Kidney (tissue), 22 donors: ENCODE measurements at places on chromosomes 1 and 21.

DNA sequence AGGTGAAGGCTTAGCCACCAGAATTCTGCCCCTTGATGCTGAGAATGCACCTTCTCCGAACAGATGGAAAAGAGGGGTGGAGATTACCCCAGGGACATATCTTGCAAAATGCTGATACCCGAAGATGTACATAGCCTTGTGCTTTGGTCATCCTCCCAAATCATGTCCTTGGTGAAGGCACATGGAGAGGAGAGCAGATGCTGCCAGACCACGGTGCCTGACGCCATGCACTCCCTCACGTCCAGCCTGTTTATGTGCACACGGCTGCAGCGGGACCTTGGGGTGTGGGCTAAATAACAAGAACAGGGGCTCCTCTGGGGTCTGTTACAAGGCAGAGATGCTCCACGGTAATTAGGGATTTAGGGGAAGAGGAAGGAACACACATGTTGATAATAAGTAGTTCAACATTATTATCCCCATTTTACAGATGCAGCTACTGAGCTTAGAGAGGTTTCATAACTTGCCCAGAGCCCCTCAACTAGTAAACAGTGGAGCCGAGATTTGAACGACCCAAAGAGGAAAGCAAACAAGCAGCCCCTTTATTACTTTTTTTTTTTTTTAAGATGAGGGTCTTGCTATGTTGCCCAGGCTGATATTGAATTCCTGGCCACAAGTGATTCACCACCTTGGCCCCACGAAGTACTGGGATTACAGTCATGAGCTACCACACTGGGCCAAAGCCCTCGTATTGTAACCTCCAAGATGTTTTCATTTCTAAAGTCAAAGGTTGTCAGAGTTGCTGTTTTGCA is 12.9 kb downstream of the EPHX1 start:
- peak; percentile 8 for DNase-seq

DNA sequence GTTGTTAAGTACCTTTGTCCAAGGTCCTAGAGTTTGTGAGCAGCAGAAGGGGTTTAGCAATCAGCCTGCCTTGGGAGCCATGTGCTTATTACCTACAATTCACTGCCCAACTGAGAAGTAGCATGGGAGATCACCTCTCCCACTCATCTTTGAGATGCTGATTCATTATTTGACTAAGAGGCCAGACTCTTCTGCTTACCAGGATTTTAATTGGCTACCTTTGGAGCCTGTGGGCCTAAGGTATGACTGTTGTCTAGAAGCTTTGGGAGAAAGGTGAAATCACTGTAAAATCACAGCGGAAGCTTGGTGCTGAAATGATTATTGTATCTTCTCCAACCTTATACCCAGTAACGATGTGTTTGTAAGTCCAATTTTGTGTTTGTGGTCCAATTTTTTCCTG is 213.4 kb downstream of the ST6GALNAC3 start:
- no peak for DNase-seq

GRCh38 chr1:159261721-159262494 is 40.2 kb upstream of the FCER1A start:
- no peak for DNase-seq

DNA sequence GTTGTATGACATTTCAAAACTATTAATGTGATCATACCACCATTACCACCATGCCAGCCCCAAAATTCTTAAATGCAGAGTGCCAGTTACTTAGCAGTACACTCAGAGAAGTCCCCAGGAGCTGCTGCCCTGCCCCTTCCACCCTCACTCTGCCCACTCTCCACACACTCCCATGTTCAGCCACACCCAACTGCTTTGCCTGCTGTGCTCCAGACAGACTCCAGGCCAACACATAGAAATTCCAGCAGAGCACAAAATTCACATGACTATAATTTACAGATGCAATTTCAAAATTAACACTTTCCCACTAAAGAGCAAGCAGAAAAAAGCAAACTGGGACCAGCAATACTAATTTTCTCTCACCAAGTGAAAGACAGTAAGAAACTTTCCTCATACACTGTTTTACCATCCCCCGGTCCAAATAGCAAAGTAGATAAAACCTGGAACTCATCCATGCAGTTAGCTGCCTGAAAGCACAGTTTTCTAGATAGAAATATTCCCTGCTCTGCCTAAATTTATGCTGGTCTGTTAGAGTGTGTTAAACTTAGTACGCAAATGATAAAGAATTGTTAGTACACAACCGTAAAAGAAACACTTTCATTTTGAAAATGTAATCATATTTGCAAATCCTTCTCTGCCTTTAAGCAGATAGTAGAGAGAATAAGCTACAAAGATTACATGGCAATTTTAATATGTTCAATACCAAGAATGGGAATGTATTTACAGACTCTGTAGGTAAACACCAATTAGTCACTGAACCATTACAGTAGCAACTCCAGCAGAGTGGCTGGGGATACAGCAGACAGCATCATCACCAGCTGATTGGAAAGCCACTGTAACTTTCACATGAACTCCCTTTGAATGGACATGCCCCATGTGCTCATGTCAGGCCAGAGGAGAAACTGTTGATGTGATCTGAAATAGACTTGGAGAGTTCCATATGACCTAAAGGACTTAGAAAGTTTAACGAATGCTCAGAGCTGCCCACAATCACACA is 176.5 kb downstream of the VAV3 start:
- no peak for DNase-seq

- DNase-seq, result no peak
These were observed 30.0 kb downstream of the PRRC2C start for GRCh38 chr1:171515299-171515698.

GRCh38 chr1:14875524-14876509 is 277.3 kb downstream of the KAZN start:
- no peak for DNase-seq

DNA sequence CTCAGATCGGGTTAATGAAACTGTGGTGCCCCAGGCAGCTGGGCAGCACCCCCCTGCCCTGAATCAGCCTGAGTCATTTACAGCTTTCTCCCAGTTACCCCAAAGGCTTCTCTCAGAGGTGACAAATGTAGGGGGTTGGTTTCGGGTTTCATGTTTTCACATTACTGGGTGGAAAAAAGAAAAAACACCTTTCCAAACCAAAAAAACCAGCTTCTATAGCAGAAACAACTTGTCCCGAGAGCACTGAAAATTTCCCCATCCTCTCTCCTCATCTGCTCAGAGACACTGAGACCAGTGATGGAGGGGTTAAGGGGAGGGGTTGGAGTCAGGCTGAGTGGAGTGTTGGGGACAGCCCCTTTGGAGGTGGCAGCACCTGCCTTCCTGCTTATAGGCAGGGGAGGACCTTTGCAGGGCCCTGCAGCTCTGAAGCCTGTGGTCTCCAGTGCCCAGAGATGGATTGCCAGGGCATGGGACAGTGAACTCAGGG is 15.6 kb downstream of the UTP11 start:
- no peak for DNase-seq

- no peak for DNase-seq
These were observed 132.6 kb downstream of the MRPS6 start for GRCh38 chr21:34205811-34206571.

- peak; percentile 71 for DNase-seq
These were observed 104.4 kb upstream of the GNG12 start for GRCh38 chr1:67937651-67938050.

- DNase-seq, result peak; percentile 90
These were observed 105.9 kb upstream of the HNRNPU start for GRCh38 chr1:244970236-244970743.

- DNase-seq, result no peak
These were observed 864 bp upstream of the BTG2 start for GRCh38 chr1:203304391-203304918.

DNA sequence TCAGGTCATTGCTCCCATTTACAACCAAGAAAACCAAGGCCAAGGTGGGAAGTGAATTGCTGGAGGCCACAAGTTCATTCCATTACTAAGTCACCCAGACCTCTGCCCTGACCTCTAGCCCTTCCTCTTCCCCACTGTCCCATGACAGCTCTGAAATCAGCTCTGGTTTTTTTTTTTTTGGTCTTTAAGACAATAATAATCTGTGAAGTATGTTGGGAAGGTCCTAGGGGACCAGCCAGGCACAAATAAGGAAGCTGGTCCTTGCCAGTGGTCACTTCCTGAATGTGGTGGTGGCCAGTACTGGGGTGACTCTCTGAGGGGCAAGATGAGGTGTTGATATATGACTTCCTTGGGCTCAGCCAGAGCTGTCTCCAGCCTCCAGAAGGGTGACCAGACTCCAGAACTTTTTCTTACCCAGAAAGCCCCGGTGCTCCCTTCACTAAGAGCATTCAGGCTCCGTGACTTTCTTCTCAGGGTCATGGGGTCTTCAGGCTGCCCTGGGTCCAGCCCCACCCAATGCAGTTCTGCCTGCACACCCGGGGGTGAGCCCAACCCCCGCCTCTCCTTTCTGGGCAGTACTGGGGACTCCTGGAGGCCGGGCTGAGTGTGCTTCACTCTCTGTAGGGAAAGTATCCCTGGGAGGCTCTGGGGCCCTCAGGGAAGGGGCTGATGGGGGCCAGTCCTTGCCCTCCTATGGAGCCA is 159.6 kb downstream of the PTPRU start:
- no peak for DNase-seq

GRCh38 chr1:109824349-109825115 is 60.8 kb upstream of the EPS8L3 start:
- no peak for DNase-seq

DNA sequence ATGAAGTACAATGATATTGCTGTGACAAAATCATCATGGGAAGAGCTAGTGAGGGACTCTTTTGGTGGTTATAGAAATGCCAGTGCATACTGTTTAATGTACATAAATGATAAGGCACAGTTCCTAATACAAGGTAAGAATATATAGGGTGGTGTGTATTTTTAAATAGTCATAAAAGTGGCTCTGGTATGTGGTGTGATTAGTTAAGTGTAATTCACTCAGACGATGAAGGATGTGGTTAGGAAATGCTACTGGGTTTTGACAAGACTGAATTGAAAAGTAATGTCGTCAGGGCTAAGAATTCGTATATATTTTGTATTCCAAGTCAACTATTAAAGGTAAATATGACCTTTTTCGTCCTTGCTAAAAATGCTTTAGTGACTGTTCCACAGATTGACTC is 101.7 kb downstream of the USP25 start:
- DNase-seq, result no peak

GRCh38 chr21:35428937-35429336 is 379.8 kb upstream of the RUNX1 start:
- no peak for DNase-seq

DNA sequence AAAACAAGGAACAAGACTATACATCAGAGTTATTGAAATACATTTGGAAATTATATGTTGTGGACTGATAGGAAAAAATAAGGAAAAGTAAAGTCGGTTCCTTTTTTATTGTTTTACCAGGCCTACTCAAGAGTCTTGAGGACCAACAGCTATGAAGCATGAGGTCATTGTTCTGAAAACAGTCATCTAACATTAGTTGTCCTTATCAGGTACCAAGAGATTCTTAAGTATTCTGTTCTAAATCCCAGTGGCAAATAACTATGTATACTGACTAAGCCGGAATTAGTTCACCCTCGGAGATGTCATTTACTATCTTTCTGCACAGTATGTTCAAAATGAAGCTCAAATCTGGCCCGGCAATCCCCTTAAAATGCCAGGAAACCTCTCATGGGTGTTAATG is 585 bp downstream of the ADGRL4 start:
- DNase-seq, result peak; percentile 16

- no peak for DNase-seq
These were observed 24.1 kb upstream of the ABCG1 start for GRCh38 chr21:42194863-42195262.

DNA sequence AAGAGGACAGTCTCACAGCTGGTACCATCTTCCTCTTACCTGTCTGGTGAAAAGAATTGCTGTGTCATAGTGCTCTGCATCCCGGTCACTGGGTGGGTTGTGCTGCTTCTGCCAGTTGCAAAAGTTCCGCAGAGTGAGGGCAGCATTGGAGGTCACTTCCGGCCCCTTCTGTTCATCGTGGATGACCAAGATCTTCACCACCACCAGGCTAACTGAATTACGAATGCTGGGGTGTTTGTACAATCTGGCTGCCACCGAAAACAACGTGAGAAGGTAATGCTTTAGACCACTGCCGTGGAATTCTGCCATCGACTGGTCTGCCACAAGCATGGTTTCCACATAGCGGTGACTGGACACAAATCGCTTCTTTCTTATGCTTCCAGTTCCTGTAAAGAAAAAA is 2.9 kb downstream of the ADAMTS1 start:
- no peak for DNase-seq

- no peak for DNase-seq
These were observed 27.6 kb downstream of the CD244 start for GRCh38 chr1:160834945-160835565.

DNA sequence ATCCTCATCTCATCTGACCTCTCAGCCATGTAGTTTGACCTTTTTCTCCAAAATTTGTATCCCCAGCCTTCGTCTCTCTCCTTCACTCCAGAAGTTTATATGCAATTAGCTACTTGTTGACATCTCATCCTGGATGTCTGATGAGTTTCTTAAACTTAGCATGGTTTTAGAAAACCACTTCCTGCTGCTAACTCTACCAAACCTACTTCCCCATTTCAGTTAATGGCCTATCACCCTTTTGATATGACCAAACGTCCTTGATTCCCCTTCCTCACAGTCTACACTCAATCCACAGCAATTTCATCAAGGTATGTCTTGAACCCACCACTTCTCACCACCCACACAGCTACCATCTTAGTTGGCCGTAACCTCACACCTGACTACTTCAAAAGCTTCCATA is 121.9 kb downstream of the LRRC40 start:
- DNase-seq, result no peak

- DNase-seq, result no peak
These were observed 27.0 kb downstream of the C2CD2 start for GRCh38 chr21:41926807-41927171.

GRCh38 chr1:154614247-154614646 is 6.3 kb upstream of the ADAR start:
- DNase-seq, result no peak

DNA sequence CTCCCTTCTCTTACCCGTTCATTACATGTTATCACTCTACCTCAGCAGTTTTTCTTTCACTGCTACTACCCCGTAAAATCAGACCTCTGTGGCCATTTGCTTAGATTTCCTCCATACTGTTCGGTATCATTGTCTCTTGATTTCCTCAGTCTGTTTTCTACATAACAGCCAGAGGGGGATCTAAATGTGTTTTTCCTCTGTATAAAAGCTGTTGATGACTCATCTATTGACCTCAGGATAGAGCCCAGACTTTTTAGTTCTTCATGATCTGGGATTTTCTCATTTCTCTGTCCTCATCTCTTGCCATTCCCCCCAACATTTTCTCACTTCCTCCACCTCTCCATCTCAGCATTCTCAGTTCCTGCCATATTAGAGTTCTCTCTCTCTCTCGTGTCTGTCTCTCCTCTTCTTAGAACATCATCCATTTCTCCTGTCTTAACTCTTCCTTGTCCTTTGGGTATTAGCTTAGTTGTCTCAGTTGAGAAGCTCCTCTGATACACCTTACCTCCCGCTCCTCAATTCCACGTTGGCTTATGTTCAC is 10.5 kb downstream of the OTUD3 start:
- no peak for DNase-seq

GRCh38 chr1:170153417-170153816 is 7.7 kb downstream of the NTMT2 start:
- no peak for DNase-seq

GRCh38 chr1:109397581-109398342 is at the start of gene SORT1:
SORT1 (minus strand) TSS chr1:109397918; CDS start chr1:109397892, 26 bp downstream.
- DNase-seq, result peak; percentile 96
